Substantia nigra (tissue), 51 donors: ENCODE measurements at places on chromosomes 12 and 14.

- DNase-seq = no peak
These were observed 11.7 kb upstream of the MYL2 start for GRCh38 chr12:110932046-110932445.

DNA sequence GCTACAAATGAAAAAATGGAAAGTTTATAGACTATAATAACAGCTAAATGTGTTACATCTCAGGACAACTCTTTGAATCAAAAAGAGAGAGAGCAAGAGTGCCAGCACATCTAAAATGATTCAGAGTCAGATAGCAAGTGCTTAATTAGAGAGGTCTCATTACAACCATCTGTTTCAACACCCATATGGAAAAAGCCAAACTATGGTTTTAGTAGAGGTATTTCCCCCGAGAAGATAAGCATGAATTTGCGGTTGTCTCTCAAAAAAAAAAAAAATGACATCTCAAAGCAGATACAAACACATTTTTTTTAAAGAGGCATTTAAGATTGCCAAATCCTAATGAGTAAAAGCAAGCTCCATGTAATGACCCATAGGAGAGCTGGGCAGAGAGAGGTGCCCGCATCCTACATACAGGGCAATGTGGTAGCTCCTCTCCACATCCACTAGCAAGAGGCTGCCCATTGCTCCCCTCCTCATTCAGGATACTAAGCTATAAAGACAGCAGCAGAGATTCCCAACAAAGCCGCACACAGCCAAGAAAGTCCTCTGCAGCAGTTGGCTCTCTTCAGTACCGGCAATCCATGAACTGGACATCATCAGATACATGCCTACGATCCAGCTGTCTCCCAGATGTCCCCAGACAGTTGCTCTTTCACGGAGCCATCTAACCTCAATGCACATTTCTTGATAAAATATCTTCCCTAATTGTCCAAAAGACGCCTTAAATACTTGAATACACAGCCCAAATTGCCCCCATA lies 100.4 kb downstream of the EFCAB11 start:
- DNase-seq = no peak

DNA sequence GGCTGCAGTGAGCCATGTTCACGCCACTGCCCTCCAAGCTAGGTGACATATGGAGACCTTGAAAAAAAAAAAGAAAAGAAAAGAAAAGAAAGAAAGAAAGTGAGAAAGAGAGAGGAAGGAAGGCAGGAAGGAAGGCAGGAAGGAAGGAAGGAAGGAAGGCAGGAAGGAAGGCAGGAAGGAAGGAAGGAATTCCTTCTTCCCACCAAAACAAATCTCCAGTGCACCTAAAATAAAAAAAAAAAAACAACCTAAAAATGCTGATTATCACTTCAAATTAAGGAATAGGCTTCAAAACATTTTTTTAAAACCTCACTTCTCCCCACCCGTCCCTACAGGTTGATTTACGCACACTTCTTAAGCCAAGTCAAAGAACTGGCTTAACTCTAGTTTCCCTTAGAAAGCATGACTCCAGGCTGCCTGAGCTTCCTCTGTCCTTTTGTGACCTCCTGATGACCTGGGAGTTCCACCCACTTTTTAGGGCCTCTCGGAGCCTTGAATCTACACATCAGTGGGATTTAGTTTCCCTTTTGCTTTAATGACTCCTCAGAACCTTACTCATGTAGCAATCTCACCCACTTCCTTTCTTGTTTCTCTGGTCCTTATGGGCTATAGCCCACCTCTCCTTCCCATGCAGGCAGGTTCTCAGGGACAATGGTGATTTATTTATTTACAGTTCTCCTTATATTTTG lies 18.6 kb downstream of the DUSP6 start:
- no peak for DNase-seq

- DNase-seq = no peak
These were observed 140.4 kb upstream of the RTL1 start for GRCh38 chr14:101043891-101044290.

DNA sequence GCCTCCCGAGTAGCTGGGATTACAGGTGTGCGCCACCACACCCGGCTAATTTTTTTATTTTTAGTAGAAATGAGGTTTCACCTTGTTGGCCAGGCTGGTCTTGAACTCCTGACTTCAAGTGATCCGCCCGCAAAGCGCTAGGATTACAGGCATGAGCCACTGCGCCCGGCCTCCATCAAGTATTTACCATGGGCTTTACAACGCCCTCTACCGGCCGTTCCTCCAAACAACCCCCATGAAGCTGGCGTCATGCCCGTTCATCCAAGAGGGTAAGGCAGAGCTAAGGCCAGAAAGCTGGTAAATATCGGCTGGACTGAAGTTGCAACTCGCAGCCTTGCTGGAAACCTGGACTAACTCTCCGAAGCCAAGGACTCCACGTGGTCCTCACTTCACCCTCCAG lies 41.6 kb downstream of the RNF34 start:
- DNase-seq = no peak

DNA sequence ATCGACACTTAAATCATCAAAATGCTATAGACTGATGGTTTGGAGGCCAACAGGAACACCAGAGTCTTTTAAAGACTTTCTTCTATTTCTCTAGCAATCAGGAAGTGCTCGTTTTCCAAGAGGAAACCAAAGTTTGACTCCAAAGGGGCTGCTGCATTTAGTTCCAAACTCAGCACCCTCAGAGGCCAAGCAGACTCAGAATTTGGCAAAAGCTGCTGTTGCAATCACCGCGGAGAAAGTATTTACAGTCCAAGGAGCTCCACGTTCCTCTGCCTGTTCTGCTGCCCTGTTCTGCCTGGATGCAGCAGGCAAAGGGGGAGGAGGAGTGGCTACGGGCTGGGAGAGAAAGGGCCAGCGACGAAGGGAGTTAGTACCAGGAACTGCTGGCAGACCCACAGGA lies 325.1 kb downstream of the BCL11B start:
- DNase-seq = no peak

- DNase-seq = no peak
These were observed 12.8 kb downstream of the SOCS2 start for GRCh38 chr12:93585247-93585646.

GRCh38 chr12:100031836-100032235 lies 47.1 kb upstream of the ANKS1B start:
- DNase-seq = no peak

DNA sequence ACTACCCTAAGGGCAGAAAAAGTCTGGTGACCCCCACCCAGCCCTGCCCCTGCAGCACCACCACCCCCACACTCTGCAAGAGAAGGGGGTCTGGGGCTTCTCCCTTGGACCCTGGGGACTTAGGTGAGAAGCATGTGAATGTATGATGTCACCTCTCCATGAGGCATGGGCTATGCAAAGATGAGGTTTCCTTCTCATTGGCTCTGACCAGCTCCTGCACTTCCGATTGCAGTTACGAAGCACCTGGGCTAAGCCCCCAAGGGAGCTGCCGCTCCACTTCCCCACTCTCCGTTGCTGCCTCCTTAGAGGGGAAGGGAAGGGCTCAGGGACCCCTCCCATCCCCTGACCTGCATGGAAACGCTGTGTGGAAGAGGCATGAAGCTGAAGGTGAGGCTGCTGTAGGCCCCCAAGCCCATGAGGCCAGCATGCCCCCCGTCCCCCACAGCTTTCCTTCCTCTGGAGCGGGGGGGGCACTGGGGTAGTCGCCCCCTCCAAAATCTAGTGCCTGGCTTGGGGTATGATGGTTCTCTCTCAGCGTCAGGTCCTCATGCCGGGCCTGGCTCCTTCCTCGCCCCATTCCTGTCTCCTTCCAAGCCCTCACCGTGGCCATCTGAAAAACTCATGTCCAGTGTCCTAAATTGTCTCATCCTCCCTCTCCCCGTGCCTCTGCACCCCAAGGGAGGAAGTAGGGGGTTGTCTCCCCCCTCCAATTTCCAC lies 5.5 kb upstream of the DDX23 start:
- DNase-seq = no peak

GRCh38 chr12:44317651-44318126 lies 481.8 kb downstream of the TMEM117 start:
- DNase-seq = no peak

- no peak for DNase-seq
These were observed 182.7 kb downstream of the KTN1 start for GRCh38 chr14:55762595-55763232.

GRCh38 chr12:16245209-16245608 lies 32.3 kb downstream of the SLC15A5 start:
- no peak for DNase-seq

GRCh38 chr12:41769810-41770209 lies 374.9 kb downstream of the GXYLT1 start:
- no peak for DNase-seq
